Effector memory CD4-positive, alpha-beta T cell (primary cell): ENCODE measurements at places on chromosomes 12 and 14.

- no peaks in the 10 kb centered on the region for H3K27me3 ChIP-seq
- no peak for DNase-seq
- no peak overlapping the region for H3K4me3 ChIP-seq
- H3K27ac ChIP-seq = no peak overlapping the region
These were observed 481.4 kb upstream of the TMEM132C start for GRCh38 chr12:127785540-127785939.

- no peak for DNase-seq
- H3K27ac ChIP-seq = no peak overlapping the region
- peaks cover 13% of the 10 kb centered on the region for H3K27me3 ChIP-seq
- H3K4me1 ChIP-seq = no peaks in the 10 kb centered on the region
- no peak overlapping the region for H3K4me3 ChIP-seq
- H3K36me3 ChIP-seq = no peaks in the 10 kb centered on the region
These were observed 884 bp upstream of the TMEM132C start for GRCh38 chr12:128266086-128266485.

GRCh38 chr14:95218006-95218405, 60.7 kb upstream of the DICER1 start:
- H3K36me3 ChIP-seq = no peaks in the 10 kb centered on the region
- no peak for DNase-seq
- no peaks in the 10 kb centered on the region for H3K27me3 ChIP-seq
- H3K4me3 ChIP-seq = no peak overlapping the region

- no peaks in the 10 kb centered on the region for H3K4me1 ChIP-seq
- peaks cover 16% of the 10 kb centered on the region for H3K36me3 ChIP-seq
- H3K27me3 ChIP-seq = no peaks in the 10 kb centered on the region
- DNase-seq = no peak
- H3K4me3 ChIP-seq = no peak overlapping the region
These were observed 18.6 kb downstream of the GSTZ1 start for GRCh38 chr14:77339407-77339806.

GRCh38 chr12:132689227-132689626, 1.8 kb downstream of the PXMP2 start:
- DNase-seq = no peak
- no peaks in the 10 kb centered on the region for H3K27me3 ChIP-seq
- H3K4me1 ChIP-seq = peaks cover 7% of the 10 kb centered on the region
- H3K36me3 ChIP-seq = no peaks in the 10 kb centered on the region
- no peak overlapping the region for H3K27ac ChIP-seq

DNA sequence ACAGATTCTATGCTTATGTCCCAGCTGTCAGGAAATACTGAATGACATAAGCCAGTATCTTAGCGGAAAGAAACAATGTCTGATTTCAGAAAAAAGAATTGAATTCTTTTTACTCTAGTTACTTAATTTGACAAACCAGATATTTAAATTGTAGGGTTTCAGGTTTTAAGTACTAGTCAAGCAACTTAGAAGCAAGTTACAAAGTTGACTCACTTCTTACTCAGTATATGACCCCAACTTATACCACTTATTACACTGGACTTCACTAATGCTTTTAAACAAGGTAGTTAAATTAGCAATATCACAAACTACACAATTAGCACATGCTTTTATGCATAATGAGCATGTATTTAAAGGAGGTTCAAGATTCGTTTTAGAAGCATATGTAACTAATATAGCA, 7.1 kb downstream of the GMFB start:
- no peak overlapping the region for H3K27ac ChIP-seq
- H3K4me1 ChIP-seq = no peaks in the 10 kb centered on the region
- DNase-seq = no peak
- H3K36me3 ChIP-seq = peaks cover 32% of the 10 kb centered on the region

GRCh38 chr12:105225505-105226015, 10.4 kb downstream of the APPL2 start:
- H3K27ac ChIP-seq = no peak overlapping the region
- DNase-seq = no peak
- no peaks in the 10 kb centered on the region for H3K4me1 ChIP-seq
- no peaks in the 10 kb centered on the region for H3K27me3 ChIP-seq
- H3K4me3 ChIP-seq = no peak overlapping the region

DNA sequence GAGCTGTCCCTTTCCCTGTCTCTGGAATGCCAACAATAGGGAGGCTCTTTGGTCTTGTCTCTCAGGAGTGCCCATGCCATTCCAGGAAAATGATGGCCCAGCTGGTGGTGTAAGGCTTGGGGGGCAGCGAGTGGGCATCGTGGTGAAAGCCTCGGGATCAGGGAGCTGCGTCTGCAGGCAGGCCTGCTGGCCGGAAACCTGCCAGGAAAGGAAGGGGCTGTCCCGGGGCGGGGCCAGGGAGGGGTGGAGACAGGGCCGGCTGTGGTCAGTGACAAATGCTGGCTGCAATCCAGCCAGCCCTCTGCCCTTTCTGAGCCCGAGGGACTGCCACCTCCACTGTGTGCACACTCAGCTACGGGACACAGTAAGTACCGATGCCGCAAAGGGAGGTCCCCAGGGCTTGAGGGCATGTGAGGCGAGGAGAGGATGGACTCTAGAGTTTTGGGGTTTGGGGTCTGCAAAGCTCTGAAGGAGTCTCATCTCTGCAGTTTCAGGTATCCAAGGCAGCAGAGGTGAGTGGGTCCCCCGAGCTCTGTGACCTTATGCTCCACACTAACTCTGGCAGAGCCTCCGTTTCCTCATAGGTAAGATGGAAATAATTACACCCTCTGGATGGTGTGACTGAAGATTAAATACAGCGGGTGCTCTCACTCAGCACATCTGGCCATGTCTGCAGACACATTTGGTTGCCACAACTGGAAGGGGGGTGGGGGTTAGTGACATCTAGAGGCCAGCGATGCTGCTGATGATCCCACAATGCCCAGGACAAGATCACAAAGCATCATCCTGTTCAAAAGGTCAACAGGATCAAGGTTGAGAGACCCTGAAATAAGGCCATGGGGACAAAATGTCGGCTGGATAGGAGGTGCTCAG, at the start of gene SERPINA5:
Gene SERPINA5 (plus strand): TSS at position 300 of the 873 bp plus-strand sequence. CDS start 5,937 bp downstream, outside the sequence.
- H3K36me3 ChIP-seq = no peaks in the 10 kb centered on the region
- H3K4me1 ChIP-seq = no peaks in the 10 kb centered on the region

DNA sequence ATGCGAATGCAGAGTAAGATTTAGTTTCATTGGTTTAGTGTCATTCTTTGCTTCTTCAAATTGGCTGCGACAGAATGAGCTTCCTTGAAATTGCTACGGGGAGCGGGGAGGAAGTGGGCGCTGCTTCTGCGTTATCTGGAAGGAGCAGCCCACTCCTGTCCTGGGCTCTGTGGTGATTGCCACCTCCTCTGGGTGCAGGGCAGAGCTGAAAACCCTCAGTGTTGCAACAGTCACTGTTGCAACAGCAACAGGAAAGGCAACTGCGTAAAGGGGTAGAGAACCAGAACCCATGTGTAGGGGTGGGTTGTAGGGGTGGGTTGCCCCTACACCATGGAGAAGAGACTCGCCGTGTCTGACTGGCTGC, 57.7 kb downstream of the MAX start:
- H3K27ac ChIP-seq = no peak overlapping the region
- H3K4me3 ChIP-seq = no peak overlapping the region
- no peaks in the 10 kb centered on the region for H3K27me3 ChIP-seq
- no peak for DNase-seq
- no peaks in the 10 kb centered on the region for H3K4me1 ChIP-seq

DNA sequence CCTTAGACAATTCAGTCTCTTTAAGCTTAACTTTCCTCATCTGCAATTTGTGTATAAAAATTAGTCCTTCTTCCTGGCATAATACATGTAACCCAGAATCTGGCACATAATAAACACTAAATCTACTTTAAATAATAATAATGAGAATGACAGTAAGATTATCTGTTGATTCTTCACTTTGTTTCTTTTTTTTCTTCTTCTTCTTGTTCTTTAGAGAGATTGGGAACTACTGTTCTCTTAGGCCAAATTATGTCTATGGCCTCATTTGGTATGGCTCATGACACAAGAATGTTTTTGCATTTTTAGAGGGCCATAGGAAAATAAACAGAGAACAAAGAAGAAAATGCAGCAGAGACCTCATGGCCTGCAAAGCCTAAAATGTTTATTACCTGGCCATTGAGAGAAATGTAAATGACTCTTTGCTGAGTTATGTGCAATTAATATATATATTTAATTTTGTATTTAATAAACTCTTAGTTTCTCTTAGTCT, 275.8 kb downstream of the SLC6A15 start:
- no peaks in the 10 kb centered on the region for H3K36me3 ChIP-seq
- H3K27ac ChIP-seq = no peak overlapping the region
- DNase-seq = no peak
- no peaks in the 10 kb centered on the region for H3K4me1 ChIP-seq

- no peak overlapping the region for H3K4me3 ChIP-seq
- no peak overlapping the region for H3K27ac ChIP-seq
These were observed 11.4 kb upstream of the NOPCHAP1 start for GRCh38 chr12:104974626-104975290.

- H3K36me3 ChIP-seq = no peaks in the 10 kb centered on the region
- H3K4me1 ChIP-seq = peaks cover 11% of the 10 kb centered on the region
- DNase-seq = no peak
- no peaks in the 10 kb centered on the region for H3K27me3 ChIP-seq
- no peak overlapping the region for H3K4me3 ChIP-seq
These were observed 51.7 kb downstream of the PPP1R12A start for GRCh38 chr12:79883216-79883615.

GRCh38 chr12:9810671-9811070, 16.6 kb upstream of the KLRF1 start:
- H3K27me3 ChIP-seq = no peaks in the 10 kb centered on the region
- H3K4me1 ChIP-seq = peaks cover 8% of the 10 kb centered on the region
- no peaks in the 10 kb centered on the region for H3K36me3 ChIP-seq

- H3K27ac ChIP-seq = no peak overlapping the region
- no peak overlapping the region for H3K4me3 ChIP-seq
- H3K4me1 ChIP-seq = peaks cover 10% of the 10 kb centered on the region
These were observed 141.6 kb upstream of the MAX start for GRCh38 chr14:65243766-65244442.

DNA sequence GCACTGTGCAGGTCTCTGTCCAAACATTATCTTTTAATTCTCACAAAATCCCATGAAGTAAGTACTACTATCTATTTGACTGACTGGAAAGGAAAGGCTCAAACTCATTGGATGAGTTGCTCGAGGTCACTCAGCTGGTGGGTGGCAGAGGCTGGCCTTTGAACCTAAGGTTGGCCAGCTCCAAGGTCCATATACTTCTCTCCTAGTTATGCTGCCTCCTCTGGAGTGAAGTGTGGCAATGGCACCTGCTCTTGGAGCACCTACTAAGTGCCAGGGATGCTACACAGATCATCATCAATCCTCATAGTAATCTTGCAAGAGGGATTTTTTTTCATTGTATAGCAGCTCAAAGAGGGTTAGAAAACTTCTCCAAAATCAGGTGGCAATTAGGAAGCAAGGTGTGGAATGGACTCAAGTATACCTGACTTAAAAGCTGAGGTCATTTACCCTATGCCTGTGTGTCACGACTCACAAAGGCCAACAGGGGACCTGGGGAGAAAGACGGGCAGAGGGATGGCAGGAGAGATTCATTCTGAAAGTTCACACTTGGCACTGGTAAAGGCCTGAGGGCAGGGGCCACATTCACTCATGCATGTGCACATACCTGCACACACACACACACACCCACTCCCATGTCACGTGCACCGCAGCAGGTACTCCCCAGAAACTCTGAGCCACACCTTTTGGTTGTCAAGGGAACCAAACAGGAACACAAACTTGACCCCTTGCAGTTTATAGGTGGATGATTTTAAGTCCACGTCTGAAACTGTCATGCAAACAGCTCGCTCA, 146.4 kb downstream of the FOXN3 start:
- peaks cover 4% of the 10 kb centered on the region for H3K36me3 ChIP-seq
- no peak overlapping the region for H3K4me3 ChIP-seq
- H3K27me3 ChIP-seq = no peaks in the 10 kb centered on the region
- H3K27ac ChIP-seq = no peak overlapping the region
- DNase-seq = no peak

DNA sequence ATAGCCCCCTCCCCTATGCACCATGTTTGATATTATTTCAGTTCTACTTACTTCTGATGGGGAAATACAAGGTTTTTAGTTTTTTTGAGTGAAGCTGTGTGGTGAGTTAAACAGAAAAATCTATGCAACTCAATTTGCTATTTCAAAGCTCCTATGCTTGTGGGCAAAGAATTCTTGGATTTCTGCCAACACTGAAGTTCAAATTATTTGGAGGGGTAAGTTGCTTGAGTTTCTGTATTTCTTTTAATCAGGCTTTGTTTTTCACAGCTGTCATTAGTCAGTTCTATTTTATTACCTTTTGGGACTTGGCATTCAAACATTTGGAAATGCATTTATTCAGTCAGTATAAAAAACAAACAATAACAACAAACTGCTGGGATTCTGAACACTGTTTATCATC, 407.5 kb upstream of the MGAT4C start:
- no peak overlapping the region for H3K27ac ChIP-seq
- H3K4me1 ChIP-seq = no peaks in the 10 kb centered on the region
- no peaks in the 10 kb centered on the region for H3K27me3 ChIP-seq
- no peak for DNase-seq

DNA sequence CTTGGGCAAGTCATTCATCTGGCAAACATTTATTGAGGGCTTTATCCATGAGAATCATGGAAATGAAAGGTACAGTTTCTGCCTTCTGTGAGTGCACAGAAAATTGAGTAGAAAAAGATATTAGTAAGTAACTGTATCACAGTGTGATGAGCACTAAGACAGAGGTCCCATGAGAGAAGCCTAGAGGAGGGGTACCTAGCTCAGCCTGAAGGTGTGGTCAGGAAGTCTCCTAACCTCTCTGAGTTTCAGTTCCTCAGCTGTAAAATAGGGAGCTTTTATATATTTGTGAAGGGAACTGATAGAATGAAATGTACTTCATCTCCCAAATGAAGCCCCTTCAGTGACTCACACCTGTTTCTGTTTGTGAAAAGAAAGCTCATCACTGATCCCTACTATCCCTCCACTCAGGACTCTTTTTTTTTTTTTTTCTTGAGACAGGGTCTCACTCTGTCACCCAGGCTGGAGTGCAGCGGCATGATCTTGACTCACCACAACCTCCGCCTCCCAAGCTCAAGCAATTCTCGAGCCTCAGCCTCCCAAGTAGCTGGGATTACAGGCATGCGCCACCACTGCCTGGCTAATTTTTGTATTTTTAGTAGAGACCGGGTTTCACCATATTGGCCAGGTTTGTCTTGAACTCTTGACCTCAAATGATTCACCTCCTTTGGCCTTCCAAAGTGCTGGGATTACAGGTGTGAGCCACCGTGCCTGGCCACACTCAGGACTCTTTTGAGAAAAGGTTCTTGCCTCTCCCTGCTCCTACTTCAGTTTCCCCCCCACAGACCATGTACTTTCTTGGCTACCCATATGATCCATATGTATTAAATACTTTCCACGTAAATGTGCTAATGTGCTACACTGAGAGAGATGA, 93.7 kb upstream of the FUT8 start:
- H3K27ac ChIP-seq = no peak overlapping the region
- no peak overlapping the region for H3K4me3 ChIP-seq
- no peaks in the 10 kb centered on the region for H3K4me1 ChIP-seq
- H3K36me3 ChIP-seq = no peaks in the 10 kb centered on the region

DNA sequence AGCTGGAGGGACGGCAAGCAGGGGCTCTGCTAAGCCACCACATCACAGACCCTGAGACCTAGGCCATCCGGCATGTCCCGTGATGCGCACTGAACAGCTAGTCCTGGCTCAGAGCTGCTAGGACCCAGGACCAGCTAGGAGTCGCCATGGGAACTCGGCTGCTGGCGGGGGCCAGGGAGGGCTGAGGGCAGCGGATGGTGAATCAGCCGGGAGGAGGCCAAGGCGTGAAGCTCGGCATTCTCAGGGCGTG, 5.1 kb downstream of the AHNAK2 start:
- no peak overlapping the region for H3K27ac ChIP-seq
- H3K4me1 ChIP-seq = peaks cover 6% of the 10 kb centered on the region
- DNase-seq = no peak
- peaks cover 20% of the 10 kb centered on the region for H3K27me3 ChIP-seq
